C1 segment of cervical spinal cord (tissue), 14 donors: ENCODE measurements at places on chromosomes 2 and 18.

- DNase-seq = no peak
Measured at GRCh38 chr2:160893581-160893980, 266.6 kb upstream of the TANK start.

- no peak for DNase-seq
Measured at GRCh38 chr2:120066800-120067547, 54.1 kb downstream of the EPB41L5 start.

GRCh38 chr2:30048636-30049175 is 98.1 kb upstream of the YPEL5 start:
- DNase-seq = no peak

- DNase-seq = no peak
Measured at GRCh38 chr2:98569197-98569793, 39.0 kb downstream of the COA5 start.

DNA sequence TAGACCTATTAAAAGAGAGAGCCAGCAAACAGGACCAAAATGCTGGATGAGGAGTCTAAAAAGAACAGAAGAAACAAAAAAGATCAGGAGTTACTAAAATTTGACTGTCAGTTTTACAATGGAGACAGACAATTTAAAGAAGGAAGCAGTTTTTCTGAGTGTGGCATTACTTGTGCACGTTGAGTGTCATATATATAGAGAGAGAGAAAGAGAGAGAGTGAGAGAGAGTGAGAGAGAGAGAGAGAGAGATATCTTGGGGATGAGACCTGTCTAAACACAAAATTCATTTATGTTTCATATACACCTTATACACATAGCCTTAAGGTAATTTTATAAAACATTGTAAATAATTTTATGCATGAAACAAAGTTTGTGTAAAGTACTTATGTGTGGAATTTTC is 2.1 kb upstream of the GALNT3 start:
- DNase-seq = no peak

DNA sequence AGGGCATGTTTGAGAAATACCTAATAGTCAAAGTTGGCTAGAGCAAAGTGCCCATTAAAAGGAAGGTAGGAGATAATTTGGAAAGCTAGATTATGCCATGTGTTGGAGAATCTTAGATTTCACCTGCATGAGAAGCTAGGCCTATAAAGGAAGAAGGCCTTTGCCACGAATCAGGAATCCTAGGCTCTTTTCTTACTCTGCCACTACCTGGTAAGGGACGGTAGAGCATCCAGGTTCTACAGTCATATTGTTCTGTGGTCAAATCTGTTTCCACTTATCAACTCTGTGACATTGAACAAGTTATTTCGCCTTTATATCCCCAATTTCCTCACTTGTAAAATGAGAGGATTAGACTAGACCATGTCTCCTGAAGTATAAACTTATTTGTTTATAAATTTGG is 3.6 kb upstream of the KCNJ3 start:
- DNase-seq = no peak

DNA sequence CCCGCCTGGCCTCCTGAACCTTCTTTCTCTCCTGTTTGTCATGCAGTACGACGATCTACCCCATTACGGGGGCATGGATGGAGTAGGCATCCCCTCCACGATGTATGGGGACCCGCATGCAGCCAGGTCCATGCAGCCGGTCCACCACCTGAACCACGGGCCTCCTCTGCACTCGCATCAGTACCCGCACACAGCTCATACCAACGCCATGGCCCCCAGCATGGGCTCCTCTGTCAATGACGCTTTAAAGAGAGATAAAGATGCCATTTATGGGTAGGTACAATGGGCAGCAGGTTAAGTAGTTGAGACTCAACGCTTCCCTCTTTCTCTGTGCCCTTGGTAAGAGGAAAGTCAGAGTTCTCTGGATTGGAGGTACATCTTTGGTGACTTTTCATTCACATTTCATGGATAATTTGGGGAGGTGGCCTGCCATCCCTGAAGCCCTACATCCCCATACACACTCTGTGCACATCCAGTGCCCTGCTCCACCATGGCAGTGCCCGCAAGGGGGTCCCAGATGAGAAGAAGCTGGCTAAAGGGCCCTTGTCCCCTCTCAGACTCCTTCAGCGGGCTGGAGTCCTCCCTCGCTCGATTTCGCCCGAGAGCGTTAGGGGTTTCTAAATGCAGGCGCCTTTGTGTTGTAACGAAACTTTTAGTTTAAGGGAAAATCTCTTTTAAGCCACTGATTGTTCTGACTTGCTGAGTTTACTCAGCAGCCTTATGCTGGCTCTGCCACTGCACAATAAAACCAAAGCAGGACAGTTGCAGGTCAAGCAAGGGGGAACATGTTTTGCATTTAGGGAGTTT is 3.0 kb downstream of the MEIS1 start:
- peak; percentile 69 for DNase-seq

DNA sequence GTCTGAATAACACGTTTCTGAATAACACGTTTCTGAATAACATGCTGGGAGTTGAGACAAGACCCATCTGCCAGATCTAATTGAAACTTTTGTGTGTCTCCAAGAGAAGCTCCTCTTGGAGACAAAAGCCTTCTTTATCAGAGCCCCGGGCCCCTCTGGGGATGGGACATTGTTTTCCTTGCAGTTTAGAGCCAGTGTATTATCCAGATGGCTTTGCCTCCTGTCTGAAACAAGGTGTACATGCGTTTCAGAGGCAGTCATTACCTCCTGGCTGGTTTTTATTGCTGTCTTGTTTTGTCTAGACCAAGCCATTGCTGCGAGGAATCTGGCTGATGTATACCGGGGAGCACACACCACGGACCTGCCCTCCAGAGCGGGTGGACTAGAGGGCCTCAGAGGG is 7.8 kb downstream of the FOSL2 start:
- no peak for DNase-seq

DNA sequence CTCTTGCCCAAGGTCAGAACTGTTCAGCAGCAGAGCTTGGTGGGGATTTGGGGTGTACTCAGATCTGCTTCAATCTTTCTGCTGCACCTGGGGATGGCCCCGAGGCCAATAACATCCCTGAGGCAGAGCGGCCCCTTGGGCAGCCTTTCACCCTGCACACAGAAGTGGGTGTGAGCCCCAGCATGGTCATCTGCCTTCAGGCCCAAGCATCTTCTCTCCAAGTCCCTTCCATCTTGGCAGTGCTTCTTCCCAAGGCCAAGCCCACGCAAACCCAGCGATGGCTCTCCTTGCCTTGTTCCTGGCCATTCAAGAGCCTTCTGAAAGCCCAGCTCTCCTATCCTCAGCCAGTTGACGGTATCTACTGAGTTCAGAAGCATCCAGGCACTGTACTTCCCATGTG is 172.9 kb downstream of the INHBB start:
- no peak for DNase-seq

GRCh38 chr2:102013206-102014040 is 21.7 kb downstream of the IL1R2 start:
- DNase-seq = no peak

DNA sequence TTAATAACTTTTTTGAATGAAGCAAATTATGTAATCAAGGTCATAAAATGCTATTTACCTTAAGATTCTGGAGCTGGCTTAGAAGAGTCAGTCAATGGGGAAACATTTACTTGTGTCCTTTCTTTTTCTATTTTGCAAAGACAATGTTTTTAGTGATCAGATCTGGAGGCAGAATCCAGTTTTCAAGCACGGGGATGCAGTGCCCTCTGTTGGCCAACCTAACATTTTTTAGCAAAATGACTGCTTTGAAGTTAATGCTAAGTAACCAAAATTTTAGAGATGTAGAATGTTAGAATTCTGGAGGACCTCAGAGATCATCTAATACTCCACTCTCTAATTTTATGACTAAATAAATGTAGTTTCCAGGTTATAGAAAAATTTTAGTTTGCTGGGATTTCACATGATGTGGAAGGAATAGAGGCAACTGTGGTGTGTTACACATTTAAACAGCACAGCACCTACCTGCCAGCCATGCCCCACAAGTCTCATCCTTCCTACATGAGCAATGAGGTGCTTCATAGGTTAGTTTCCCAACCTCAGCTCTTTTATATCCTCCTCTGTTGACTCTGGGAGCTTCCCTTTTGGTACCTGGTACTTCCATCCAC is 23.6 kb upstream of the SLC9A4 start:
- no peak for DNase-seq

GRCh38 chr2:129782633-129782990 is 196.9 kb upstream of the RAB6C start:
- no peak for DNase-seq

DNA sequence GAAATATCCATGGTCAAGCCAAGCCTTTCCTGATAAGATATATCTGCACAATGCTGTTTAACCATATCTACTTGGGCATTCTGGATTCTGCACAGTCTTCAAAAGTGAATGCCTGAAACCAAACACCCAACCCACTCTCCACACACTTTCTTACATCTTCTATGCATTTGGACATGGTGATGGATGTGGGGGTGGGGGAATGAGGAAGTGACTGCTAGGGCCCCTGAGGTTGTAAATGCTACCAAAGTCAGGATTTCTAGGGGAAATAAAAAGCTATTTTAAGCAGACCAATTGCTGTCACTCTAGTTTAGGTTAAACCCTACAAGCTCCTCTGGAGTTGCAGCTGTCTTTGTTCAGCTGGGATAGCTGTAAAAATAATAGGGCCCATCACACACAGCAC is 26.7 kb upstream of the TGFA start:
- DNase-seq = no peak

- no peak for DNase-seq
Measured at GRCh38 chr2:158045362-158045761, 56.3 kb upstream of the UPP2 start.

- DNase-seq = no peak
Measured at GRCh38 chr2:8850845-8851487, 13.6 kb upstream of the KIDINS220 start.
